ENCODE measurements at places on chromosomes 1 and 21.

GRCh38 chr1:161723459-161724141, 2.3 kb downstream of the FCRLB start:
- DNase-seq = no peak

DNA sequence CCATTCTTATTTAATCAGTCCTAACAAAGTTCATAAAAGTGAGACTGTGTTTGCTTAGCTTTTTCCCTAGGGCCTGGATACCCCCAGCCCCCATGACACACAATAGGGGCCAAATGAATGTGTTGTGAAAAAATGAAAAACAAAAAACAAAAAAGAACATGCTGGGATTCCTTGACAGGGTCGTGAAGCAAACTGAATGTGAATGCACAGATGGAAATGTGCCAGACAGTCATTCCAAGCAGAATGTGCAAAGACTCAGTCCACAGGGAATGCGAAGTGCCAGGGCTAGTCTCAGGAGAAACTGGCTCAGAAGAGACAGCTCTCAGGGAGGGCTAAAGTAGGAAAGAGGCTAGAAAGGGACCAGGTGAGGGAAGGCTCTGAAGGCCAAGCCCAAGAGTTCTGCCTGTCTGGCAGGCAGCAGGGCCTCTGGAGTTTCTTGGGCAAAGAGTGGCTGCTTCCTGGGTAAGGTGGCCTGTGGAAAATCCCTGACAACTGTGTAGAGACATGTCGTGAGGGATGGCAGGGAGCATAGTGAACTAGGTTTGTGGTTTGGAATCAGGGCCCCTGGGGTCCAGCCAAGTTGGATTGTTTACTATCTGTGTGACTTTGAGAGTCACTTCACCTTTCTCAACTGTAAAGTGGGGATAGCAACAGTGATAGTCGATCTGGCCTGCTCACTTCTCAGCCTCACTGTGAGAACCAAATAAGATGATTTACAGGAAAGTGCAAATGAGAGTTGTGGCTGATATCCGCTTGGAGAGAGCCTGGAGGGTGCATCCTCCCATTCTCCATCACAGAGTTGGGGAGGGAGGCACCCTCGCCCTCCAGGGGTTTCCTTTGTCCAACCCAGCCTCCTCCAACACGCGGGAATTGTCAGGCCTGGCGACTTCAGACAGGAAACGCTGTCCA, 1.2 kb upstream of the ADAM15 start:
- no peak for DNase-seq

DNA sequence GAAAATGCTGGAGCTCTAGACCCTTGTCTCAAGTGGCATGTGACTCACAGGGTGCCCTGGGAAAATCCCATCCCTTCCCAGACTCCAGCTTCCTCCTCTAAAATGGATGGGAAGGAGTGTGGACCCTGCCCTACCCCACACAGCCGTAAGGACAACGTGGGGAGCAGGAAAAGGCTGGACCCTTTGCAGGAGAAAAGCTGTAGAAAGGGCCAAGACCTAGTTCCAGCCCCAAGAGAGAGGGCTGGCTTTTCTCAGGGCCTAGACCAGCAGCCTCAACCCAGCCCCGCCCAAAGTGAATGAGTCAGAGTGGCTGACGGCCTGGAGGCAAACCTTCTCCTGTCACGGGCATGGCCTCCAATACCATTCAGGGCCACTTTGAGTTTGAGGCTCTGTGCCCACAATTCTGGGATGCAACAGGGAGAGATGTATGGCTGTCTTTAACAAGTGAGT, 1.1 kb downstream of the LAMB3 start:
- no peak for DNase-seq

GRCh38 chr21:18070392-18070791, 174.2 kb upstream of the CHODL start:
- no peak for DNase-seq

- no peak for DNase-seq
These were observed 27.9 kb downstream of the PGM1 start for GRCh38 chr1:63621075-63621474.

- DNase-seq = no peak
These were observed 12.2 kb downstream of the SLC35F3 start for GRCh38 chr1:233916706-233917105.

GRCh38 chr1:170309389-170310013, 163.7 kb downstream of the NTMT2 start:
- DNase-seq = no peak

- no peak for DNase-seq
These were observed 418.6 kb upstream of the PROX1 start for GRCh38 chr1:213568929-213569815.

- DNase-seq = no peak
These were observed 18.6 kb downstream of the DYRK3 start for GRCh38 chr1:206653715-206654459.

GRCh38 chr1:46455951-46456350, 33.7 kb upstream of the DMBX1 start:
- no peak for DNase-seq

DNA sequence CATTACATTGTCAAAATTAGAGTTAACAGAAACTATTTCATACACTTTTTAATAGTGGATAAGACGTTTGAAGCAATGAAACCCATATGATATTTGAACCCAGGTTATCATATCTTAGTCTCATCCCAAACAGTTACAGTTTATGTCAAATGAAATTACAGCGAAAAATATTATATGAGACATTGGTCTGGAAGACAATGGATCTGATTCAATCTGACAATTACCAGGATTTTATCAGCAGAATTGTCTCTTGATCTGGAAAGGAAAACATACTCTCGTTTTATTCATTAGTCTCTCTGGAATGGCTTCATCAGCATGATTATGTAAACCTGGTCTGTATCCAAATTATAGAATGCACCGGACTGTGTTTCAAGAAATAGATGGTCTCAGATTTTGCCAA, 818.6 kb downstream of the NCAM2 start:
- DNase-seq = no peak

DNA sequence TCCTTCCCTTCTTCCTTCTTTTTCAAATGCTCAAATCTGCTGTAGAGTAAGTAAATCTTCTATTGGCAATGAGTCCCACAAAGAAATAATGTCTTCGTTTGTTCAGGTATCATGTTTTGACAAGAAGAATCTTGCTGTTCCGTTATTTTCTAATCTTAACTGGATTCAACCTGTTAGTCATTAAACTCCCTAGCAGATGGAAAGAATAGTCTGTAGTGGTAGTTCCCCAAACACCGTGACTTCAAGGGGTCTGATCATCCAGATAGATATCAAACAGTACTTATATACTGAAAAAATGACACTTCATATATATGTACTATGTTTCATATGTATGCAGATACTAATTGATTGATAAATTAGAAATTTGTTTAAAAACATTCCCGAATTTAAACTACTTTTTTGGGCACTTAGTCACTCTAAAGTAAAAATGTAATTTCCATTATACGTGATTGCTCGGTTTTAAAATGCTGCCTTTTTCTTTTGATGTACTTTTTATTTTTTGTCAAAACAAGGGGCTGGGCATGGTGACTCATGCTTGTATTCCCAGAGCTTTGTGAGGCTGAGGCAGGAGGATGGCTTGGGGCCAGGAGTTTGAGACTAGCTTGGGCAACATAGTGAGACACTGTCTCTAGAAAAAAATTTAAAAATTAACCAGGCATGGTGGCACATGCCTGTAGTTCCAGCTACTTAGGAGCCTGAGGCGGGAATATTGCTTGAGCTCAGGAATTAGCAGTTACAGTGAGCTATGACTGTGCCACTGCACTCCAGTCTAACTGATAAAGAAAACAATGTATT, 335.7 kb upstream of the SNX7 start:
- no peak for DNase-seq

DNA sequence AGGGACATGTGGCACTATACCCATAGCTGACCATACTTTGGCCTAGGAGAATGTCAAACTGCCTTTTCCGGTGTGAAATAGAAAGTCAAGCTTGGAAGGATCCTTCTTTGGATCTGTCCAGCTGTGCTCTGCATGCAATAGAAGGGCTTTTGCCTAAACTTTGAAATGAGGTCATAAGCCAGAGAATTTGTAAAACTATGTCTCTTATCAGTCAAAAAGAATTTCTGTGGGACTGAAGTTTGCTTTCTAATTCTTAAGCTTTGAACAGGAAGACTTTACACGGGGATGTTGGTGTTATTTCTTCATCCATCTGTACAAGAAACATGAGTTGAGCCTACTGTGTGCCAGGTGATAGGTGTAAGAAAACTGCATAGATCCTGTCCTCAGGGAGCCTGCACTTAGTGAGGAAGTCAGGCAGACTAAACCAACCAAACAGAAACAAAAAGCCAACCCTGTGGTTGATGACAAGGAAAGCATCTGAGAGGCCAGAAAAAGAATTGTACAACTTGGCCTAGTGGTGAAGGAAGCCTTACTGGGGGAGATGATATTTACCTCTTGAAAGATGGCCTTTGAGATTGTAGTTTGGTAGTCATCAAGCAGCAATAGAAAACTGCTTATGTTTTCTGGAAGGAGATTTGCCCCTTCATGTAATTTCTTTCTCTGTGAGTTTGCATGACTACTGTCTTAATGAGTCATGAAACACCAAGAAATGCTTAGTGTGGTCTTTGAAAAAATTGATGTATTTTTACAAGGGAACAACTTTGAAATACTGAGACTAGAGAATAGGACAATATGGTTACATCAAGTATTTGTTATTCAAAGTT, 24.8 kb downstream of the TGFB2 start:
- no peak for DNase-seq

DNA sequence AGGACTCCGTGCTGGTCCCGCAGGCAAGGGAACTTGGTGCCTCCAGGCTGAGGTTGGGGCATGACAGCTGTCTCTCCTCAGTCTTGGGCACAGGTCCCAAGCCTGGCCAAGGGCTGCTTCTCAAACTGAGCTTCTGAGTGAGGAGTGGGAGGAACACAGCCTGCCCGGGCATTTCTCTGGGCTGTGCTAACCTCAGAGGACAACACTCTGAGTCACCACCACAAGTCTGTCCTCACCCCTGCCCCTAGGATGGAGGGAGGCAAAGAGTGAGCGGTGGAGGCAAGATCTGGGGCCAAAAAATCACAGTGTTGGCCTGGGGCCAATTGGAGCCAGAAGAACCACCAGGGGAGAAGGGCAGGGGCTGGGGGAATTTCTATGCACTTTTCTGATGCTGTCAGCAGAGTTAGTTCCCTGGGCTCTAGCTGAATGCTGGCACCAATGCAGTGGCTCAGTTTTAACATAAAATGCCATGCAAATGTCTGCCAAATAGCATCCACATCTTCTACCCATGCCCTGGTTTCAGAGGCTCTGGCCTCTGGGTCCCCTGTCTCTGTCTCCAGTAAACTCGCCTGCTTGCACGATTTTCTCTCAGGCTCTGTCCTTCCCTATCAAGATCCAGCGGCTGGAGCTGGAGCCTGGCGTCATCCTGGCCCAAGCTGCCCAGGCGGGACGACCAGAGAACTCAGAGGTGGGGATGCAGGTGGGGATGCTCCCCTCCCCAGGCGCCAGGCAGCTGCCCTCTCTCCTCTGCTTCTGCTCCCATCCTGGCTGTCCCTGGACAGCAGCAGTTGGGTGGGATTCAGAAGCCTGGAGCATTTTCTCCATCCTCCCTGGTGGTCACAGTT, 11.0 kb upstream of the CDK18 start:
- no peak for DNase-seq

DNA sequence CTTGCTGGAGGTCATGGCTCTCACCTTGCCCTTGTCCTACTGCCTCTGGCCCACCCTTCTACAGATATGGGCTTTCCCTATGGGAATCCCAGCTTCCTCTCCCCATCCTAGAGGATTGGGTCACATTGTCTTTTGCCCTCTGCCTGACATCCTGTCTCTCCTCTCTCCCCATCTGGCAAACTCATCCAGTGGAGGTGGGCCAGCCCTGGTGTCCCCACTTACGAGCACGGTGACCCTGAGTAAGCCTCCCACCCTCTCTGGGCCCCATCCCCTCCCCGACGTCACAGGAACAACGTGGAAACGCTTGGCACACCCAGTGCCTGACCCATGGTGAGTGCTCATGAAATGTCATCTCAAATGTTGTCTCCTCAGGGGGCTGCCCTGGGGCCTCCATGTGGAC, 56.1 kb upstream of the ID3 start:
- no peak for DNase-seq

DNA sequence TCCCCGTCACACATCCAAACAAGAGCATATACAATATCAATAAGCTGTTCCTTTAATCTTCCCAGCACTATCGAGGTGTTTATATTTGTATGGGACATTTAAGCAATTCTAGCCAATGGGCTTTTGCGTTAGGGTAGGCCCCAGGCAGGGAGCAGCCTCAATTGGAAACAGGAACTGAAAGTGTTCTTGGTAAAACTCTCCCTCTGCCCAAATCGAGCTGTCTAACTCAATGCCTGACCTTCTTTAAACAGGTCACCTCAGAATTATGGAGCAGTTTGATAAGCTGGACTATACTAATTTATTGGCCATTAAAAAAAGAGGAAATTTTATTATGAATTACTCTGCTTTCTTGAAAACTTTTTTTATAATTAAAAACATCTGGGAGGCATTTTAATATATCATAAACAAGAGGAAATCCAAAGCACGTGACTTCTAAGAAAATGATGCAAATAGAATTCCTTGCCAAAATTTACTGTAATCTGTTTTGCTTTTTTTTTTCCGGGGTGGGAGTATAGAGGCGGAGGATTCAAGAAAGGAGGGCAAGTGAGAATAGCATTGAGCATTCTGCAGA, 498.1 kb downstream of the LMO4 start:
- DNase-seq = no peak

- DNase-seq = no peak
These were observed 97.3 kb upstream of the HMCN1 start for GRCh38 chr1:185636848-185637247.

- DNase-seq = no peak
These were observed 465.8 kb upstream of the PLXNA2 start for GRCh38 chr1:208709981-208710380.

DNA sequence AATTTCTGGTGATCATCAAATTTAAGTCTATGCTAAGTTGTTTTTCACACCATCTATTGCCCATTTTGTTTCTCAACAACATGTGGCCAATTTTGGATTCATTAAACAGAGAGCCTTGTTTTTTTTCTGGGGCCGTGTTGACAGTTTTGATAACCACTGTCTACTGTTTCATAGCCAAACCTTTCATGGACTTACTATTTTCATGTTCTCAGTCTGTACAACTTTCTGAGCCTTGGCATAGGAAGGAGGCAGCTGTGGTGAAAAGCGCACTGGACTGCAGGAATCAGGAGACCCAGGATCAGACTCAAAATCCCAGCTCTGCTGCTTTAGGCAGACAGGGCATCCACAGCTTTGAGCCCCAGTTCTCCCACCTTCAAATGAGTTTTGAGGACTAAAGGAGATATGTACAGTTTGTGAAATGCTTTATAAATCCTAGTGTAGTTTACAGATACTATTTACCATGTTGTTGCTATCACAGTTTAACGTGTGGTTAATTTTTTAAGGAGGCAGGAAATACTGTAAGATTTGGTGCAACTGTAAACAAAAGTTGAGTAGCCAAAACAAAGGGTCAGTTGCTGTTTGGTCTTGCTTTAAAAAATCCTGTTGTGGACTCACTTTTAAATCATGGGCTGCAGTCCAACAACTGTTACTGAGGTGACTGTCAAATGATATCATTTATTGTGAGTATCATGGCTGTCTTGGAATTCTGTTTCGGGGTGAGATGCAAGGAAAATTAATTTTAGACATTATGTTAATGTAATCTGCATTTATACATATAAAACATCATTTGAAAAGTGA, 2.9 kb downstream of the MACO1 start:
- DNase-seq = no peak

GRCh38 chr1:53608676-53609075, 130.3 kb downstream of the GLIS1 start:
- DNase-seq = no peak

- DNase-seq = no peak
These were observed 19.5 kb downstream of the FOXJ3 start for GRCh38 chr1:42315500-42315899.

GRCh38 chr1:178323067-178323466, 173.7 kb downstream of the CLEC20A start:
- DNase-seq = no peak

- DNase-seq = no peak
These were observed 157.9 kb downstream of the CASZ1 start for GRCh38 chr1:10638559-10639005.

Data from activated CD4-positive, CD25-positive, alpha-beta regulatory T cell (primary cell).